ENCODE measurements at places on chromosomes 13 and 19.
A peak's percentile ranks its signal among the peaks of the same experiment; 100 is the strongest.

DNA sequence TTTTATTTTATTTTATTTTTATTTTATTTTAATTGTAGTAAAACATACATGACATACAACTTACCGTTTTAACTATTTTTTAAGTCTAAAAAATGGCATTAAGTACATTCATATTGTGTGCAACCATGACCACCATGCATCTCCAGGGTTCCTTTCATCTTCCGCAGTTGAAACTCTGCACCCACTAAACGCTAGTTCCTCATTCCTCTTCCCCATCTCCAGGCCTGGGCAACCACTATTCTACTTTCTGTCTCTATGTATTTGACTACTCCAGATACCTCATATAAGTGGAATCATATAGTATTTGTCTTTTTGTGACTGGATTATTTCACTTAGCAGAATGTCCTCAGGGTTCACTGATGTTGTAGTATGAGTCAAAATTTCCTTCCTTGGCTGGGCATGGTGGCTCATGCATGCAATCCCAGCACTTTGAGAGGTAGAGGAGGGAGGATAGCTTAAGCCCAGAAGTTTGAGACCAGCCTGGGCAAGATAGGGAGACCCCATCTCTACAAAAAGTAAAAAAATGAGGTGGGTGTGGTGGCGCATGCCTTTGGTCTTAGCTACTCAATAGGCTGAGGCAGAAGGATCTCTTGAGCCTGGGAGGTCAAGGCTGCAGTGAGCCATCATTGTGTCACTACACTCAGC is 55.7 kb upstream of the ZNF507 start:
- no peak for DNase-seq

DNA sequence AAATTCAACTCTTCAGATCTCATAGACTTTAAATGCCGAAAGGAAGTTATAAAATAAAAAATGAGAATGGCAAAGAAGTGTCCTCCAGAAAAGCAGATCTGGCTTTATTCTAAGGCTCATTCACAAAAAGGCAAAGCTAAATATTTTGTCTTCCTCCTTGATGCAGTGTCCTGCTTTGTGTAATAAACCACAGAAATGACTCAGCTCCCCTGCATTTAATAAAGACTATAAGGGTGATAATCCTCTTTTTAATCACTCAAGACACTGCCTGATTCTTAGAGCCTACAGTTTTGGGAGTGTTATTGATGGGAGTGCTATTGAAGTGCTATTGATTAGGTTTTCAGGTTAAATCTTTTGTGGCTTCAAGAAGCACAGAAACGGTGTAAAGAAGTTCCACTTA is 482.0 kb downstream of the PCDH20 start:
- no peak for DNase-seq

DNA sequence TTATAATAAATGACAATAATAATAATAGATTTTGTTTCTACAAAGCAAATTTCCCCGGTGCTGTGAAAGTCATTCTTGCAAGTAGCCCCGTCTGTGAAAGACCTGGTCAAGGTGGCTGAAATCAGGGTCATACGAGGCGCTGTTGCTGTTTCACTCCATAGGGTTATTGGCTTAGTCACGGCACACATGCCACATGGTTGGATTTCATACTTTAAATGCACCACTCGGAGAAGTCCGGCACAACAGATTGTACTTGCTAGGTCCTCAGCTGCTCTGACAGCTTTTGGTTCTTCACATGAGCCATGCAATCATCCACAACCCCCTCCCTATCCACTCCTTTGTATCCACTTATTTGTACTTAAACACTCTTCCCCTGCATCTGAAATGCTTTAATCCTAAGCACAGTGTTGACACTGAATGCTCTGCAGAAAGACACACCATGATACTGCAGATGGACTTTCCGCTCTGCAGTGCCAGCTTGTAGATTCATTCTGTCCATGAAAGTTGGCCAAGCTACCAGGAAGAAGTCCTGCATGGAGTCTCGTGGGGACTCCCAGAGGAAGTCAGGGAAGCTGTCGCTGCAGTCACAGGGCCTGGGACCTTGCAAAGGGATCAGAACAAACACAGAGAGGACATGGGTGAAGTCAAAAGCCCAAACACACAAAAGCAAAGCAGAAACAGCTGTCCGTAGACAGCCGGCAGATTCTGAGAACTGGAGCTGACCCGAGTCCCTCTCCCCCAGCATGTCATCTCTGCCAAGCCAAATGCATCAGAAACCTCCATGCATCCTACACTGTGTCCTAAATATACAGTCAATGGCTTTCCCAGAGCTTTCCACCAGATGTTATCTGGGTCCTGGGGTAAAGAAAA is 124.6 kb downstream of the COL4A2 start:
- DNase-seq = no peak

- DNase-seq = no peak
These were observed 133.4 kb downstream of the GPC6 start for GRCh38 chr13:93360021-93360420.

- DNase-seq = peak; percentile 93
These were observed 12.6 kb upstream of the METTL21C start for GRCh38 chr13:102707467-102707866.

- no peak for DNase-seq
These were observed 9.5 kb downstream of the MYO16 start for GRCh38 chr13:108638901-108639300.

- no peak for DNase-seq
These were observed 5.3 kb upstream of the TLE2 start for GRCh38 chr19:3034406-3034655.

DNA sequence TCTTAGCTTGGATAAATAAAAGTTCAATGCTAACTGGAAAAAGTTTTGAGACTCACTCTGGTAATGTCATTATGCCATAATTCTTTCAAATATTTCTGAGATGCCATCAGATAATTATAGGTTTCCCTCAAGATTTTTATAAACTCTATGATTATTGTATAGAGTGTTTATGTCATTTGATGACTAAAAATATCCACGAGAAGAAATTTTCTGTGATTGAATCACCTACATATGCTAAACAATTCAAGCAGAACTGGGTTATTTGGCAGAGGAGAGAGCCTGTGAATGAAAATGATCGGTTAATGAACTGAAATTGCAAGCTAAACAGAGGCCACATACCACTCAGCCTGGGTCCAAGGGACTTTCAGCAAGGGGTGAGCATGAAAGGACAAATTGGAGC is 92.6 kb upstream of the TSC22D1 start:
- no peak for DNase-seq
